ENCODE measurements at places on chromosomes 1 and 21.

- H3K4me3 ChIP-seq, result no peak overlapping the region
- peaks cover 74% of the 10 kb centered on the region for H3K4me1 ChIP-seq
- no peak for DNase-seq
- H3K27me3 ChIP-seq, result no peaks in the 10 kb centered on the region
- H3K36me3 ChIP-seq, result peaks cover 4% of the 10 kb centered on the region
- peak overlapping the region; percentile 59 for H3K27ac ChIP-seq
Observed at GRCh38 chr1:184824691-184825323, 70.1 kb upstream of the EDEM3 start.

DNA sequence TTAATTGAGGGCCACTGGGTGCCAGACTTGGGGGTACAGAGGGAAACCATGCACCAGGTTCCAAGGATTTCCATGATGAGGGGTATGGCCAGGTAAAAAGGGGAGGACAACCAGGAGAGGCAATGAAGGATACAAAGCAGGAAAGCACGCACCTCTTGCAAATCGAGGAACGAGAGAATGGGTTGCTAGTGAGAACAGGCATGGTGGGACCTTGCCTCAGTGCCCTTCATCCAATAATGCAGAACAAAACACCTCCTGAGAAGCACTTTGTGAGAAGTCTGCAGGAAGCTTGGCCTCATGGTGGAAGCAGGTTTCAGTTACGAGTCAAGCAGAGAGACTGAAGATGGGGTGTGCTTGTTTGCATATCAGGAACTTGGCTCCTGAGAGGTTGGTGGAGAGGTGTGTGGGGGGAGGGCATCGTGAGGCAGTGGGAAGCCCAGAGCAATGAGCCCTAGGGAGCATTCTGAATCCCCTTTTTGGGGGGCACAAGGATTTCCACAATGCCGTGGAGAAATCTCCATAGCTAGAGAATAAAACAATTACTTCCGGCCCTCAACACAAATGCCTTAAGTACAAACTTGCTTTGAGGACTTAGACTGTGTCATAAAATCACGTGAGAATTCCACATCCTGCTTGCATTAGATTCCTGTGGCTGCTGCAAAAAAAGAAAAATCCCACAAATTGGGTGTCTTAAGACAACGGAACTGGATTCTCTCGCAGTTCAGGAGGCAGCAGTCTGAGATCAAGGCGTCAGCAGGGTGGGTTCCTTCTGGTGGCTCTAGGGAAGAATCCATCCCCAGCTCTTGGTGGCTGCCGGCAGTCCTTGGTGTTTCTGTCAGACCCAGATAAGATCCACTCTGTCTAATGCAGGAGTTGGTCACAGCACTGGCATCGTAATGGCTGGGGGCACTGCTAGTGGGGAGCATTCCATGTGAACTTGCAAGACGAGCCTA is 54.9 kb upstream of the BACE2 start:
- H3K4me3 ChIP-seq, result peak overlapping the region; percentile 9
- no peak overlapping the region for H3K27ac ChIP-seq
- DNase-seq, result no peak
- no peaks in the 10 kb centered on the region for H3K36me3 ChIP-seq
- no peaks in the 10 kb centered on the region for H3K4me1 ChIP-seq
- H3K27me3 ChIP-seq, result no peaks in the 10 kb centered on the region

DNA sequence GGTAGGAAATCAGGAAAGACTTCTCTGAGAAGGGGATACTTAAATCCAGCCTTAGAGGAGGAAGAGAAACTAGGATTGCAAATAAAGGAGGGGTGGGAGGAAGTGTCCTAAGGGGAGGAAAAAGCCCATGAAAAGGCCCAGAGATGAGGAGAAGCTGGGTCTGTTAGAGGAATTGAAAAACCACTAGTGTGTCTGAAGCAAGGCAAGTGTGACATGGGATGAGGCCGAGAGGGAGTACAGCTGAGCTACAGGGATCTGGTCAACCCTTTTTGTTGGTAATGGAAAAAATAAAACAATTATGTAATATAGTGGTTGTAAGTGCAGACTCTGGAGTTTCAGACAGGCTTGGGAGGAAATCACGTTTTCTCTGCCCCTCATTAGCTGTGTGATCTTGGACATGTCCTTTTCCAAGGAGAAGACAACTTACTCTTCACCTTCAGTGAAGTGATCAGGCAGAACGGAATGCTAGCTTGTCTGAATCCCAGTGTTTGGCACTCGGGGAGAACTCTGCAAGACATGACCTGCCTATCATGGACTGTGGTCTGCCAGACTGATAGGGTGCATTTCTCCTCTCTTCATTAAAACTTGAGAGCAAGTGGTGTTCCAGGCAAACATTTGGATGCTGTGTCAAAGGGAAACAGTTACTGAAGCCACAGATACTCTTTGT is 7.4 kb upstream of the S100A10 start:
- no peaks in the 10 kb centered on the region for H3K27me3 ChIP-seq
- no peak for DNase-seq
- no peaks in the 10 kb centered on the region for H3K36me3 ChIP-seq

DNA sequence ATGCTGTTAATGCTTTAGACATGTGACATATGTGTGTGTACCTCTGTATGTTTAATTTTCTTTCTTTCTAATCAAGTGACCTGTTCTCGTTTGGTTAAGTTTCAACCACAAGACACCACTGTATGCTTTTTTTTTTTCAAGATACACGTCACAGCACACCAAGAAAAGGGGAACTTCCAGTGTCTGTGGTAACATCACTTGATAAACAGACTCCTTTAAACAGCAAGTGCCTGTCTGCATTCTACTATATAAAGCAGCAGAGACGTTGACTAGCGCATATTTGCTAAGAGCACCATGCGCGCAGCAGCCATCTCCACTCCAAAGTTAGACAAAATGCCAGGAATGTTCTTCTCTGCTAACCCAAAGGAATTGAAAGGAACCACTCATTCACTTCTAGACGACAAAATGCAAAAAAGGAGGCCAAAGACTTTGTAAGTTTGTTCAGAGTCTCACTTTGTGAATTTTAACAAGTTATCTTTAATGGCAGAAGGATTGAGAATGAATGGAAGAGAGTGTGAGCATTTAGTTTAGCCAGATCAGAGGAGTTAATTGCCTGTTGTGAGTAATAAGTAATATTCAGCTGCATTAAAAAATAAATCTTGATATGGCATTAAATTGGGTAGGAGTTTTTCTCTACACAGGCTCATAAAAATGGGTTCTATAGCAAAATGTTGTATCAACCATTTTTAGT is at the start of gene RGS1:
Gene RGS1, plus strand, starts transcription at position 275 of the 691 bp plus-strand sequence. Its CDS starts 20 bp downstream, at position 295.
- H3K27me3 ChIP-seq, result no peaks in the 10 kb centered on the region
- H3K36me3 ChIP-seq, result no peaks in the 10 kb centered on the region
- peak within 1 kb of the TSS; percentile 80 for H3K27ac ChIP-seq

- H3K4me1 ChIP-seq, result no peaks in the 10 kb centered on the region
- no peak for DNase-seq
- H3K4me3 ChIP-seq, result no peak overlapping the region
Observed at GRCh38 chr1:56028244-56028643, 551.1 kb downstream of the PLPP3 start.

DNA sequence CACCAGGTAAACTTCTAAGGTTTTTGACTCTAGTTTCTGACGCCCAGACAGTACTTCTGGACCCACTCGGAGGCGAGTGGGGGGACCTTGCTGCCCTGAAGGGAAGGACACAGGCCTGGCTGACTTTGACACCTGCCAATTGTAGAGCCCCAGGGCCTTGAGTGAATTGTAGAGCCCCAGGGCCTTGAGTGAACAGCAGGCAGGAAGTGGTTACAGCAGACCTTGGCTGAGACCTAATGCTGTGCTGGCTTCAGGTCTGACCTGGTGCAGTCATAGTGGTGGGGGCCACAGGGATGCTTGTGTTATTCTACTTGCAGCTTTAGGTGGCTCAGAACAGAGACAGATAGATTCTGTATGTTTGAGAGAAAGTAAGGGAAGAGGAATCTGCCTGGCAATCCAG is 344.3 kb downstream of the DUSP10 start:
- H3K4me1 ChIP-seq, result no peaks in the 10 kb centered on the region
- no peak for DNase-seq
- H3K36me3 ChIP-seq, result no peaks in the 10 kb centered on the region
- H3K27me3 ChIP-seq, result no peaks in the 10 kb centered on the region
- H3K4me3 ChIP-seq, result no peak overlapping the region
- H3K27ac ChIP-seq, result no peak overlapping the region

DNA sequence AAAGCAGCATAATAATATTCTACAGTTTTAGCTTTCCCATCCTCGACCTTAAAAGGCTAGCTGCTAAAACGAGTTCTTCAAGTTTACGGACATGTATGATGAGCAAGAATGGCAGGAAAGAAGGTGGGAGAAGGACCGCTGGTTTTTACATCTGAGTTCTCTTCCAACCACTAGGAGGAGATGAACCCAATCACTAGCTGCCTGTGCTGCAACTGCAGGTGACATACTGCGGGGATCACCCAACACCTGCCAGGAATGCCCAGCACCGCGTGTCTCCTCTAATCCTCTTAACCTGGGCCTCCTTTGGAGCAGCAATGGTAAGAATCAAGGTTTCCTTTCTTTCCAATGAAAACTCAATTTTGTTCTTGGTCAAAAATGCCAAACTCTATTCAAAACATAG is 23.5 kb downstream of the TOR3A start:
- H3K36me3 ChIP-seq, result peaks cover 25% of the 10 kb centered on the region
- no peaks in the 10 kb centered on the region for H3K27me3 ChIP-seq
- DNase-seq, result no peak
- no peaks in the 10 kb centered on the region for H3K4me1 ChIP-seq

DNA sequence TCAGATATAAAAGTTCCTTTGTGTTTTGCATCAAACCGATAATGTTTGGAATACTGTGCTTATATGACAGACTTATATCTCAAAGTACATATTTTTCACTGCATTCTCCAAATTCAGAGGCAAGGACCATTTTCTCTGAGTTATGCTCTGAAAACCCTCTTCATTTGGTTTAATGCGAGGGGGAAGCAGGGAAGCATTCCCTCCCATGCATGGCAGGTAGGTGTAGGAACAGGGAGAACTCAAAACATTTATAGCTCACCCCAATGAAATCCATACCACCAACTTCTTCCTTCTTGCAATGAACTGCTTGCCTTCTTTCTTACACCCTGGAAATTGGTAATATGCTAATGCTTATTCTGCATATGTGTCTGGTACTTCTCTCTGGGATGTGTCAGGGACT is 10.7 kb upstream of the ERICH3 start:
- no peak overlapping the region for H3K27ac ChIP-seq
- H3K4me1 ChIP-seq, result no peaks in the 10 kb centered on the region
- no peak for DNase-seq
- H3K4me3 ChIP-seq, result no peak overlapping the region
- no peaks in the 10 kb centered on the region for H3K36me3 ChIP-seq

DNA sequence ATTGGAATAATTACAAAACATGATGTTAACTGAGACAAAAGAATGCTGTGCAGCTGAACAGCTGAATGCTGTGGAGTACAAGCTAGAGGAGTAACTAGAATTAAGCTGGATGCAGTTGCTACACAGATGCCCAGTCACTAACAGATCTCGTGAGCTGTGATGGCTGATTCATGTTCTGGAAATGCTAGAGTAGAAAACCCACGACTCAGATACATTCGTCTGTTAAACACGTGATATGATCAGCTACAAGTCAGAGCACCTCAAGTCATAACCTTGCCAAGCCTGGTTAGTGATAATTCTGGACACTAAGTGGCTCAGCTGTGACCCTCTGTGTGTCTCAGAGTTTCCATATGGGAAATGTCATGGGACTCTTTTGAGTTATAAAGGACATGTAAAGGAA is 89.7 kb upstream of the ESRRG start:
- no peak overlapping the region for H3K4me3 ChIP-seq
- no peaks in the 10 kb centered on the region for H3K4me1 ChIP-seq
- no peak for DNase-seq
- H3K36me3 ChIP-seq, result no peaks in the 10 kb centered on the region
- H3K27ac ChIP-seq, result no peak overlapping the region
- H3K27me3 ChIP-seq, result no peaks in the 10 kb centered on the region

- H3K36me3 ChIP-seq, result no peaks in the 10 kb centered on the region
- H3K4me1 ChIP-seq, result peaks cover 11% of the 10 kb centered on the region
- H3K27me3 ChIP-seq, result no peaks in the 10 kb centered on the region
- peak overlapping the region; percentile 51 for H3K27ac ChIP-seq
- no peak for DNase-seq
Observed at GRCh38 chr1:111605576-111605975, 14.0 kb upstream of the RAP1A start.

GRCh38 chr1:229407206-229408026 is 26.5 kb downstream of the ACTA1 start:
- H3K27me3 ChIP-seq, result peaks cover 16% of the 10 kb centered on the region
- DNase-seq, result no peak
- H3K4me1 ChIP-seq, result peaks cover 25% of the 10 kb centered on the region
- peak overlapping the region; percentile 58 for H3K4me3 ChIP-seq
- H3K36me3 ChIP-seq, result no peaks in the 10 kb centered on the region
- H3K27ac ChIP-seq, result no peak overlapping the region

GRCh38 chr1:202101184-202101583 is 21.5 kb upstream of the GPR37L1 start:
- peaks cover 41% of the 10 kb centered on the region for H3K4me1 ChIP-seq
- H3K27ac ChIP-seq, result no peak overlapping the region
- no peak overlapping the region for H3K4me3 ChIP-seq
- no peaks in the 10 kb centered on the region for H3K27me3 ChIP-seq

GRCh38 chr1:20624709-20625108 is 8.5 kb upstream of the PINK1 start:
- no peaks in the 10 kb centered on the region for H3K4me1 ChIP-seq
- DNase-seq, result no peak
- H3K27ac ChIP-seq, result no peak overlapping the region

GRCh38 chr1:204286315-204286714 is 72.5 kb upstream of the GOLT1A start:
- H3K27ac ChIP-seq, result no peak overlapping the region
- no peak overlapping the region for H3K4me3 ChIP-seq
- peaks cover 24% of the 10 kb centered on the region for H3K4me1 ChIP-seq
- no peaks in the 10 kb centered on the region for H3K36me3 ChIP-seq

DNA sequence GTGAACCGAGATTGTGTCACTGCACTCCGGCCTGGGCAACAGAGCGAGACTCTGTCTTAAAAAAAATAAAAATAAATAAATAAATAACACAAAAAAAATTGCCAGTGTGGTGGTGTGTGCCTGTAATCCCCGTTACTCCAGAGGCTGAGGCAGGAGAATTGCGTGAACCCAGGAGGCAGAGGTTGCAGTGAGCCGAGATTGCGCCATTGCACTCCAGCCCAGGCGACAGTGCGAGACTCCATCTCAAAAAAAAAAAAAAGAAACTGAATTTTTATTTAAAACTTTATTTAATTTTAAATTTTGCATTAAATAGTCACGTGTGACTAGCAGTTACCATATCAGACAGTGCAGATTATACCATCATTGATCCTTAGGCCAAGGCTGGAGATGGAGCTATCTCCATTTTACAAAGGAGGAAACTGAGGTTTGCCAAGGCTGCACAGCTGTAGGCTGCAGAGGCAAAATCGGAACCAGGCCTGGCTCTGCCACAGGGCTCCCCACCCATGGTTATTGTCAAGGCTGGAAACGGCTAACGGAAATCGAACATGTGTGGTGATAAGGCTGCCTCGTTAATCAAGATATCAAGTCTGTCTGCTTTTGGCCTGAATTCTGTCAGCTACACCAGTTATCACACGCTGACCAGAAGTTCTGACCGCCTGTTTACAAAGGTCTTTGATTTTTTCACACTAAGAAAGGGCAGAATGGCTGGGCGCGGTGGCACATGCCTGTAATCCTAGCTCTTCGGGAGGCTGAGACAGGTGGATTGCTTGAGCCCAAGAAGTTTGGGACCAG is 20.5 kb downstream of the HSPG2 start:
- H3K27me3 ChIP-seq, result no peaks in the 10 kb centered on the region
- H3K36me3 ChIP-seq, result no peaks in the 10 kb centered on the region
- H3K4me1 ChIP-seq, result peaks cover 72% of the 10 kb centered on the region
- no peak for DNase-seq
- H3K27ac ChIP-seq, result peak overlapping the region; percentile 88

- no peaks in the 10 kb centered on the region for H3K36me3 ChIP-seq
- H3K4me3 ChIP-seq, result no peak overlapping the region
- peaks cover 51% of the 10 kb centered on the region for H3K4me1 ChIP-seq
- DNase-seq, result no peak
Observed at GRCh38 chr1:22257290-22258275, 114.7 kb upstream of the WNT4 start.

Data from esophagus squamous epithelium (tissue), 5 donors.